NCI-H2081 treated with DMSO at 0.1 percent for 48 hours (cell line): ENCODE measurements at places on chromosomes 11 and 22.

DNA sequence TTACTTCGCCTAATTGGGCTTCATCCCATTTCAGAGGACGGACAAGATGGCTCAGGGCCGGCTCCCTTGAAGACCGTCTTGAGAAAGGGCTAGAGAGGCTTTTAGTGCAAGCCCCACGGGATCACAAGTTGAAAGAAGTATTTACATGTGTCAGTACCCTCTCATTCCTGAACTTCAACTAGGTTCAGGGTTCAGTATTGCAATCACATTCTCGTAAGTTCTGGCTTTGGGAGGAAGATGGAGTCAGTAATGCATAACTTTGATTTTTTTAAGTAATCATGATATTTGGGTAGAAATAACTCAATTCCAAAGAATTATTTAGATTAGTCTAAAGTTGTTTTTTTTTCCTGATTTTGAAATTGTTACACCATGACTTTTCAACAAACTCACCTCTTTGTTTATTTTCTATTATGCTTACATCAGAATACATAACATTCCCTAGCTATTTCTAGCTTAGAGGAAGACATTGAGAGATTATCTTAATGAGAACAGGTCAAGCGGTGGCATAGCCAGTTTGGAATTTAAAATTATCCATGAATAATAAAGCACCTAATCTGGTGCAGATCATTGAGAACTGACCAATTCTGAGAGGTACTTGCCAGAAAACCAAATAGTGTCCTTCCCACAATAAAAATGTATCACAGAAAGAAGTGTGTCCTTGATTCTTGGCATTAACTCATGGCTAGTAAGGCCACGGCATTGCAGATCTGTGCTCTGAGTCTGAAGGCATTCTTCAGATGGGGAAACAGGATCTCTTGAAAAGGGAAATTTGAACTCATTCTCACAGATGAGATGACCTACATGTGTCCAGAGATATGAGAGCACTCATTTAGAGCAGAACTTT is 92.1 kb upstream of the BLID start:
- DNase-seq = no peak

GRCh38 chr22:20472629-20473442 is 22.8 kb downstream of the KLHL22 start:
- no peak for DNase-seq

DNA sequence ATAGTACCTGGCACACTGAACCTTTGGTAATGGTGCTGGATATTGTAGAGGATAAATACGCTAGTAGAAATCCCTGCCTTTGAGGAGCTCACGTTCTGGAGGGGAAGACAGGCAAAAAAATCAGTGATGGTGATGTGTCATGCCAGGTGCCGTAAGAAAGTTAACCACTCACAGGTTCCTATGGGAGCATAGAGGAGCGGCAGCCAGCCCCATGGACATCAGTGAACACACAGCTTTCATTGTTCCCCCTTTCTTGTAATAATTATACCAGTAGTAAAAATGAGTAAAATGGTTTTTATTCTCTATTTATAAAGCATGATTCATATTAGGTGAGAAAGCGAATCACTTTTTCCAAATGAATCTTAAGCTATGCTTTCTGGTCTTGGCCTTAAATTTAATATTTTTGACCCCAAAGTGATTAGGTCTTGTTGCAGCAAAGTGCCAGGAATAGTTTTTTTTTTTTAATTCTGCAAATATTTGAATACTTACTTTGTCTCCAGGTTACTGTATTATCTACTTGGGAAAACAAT is 57.9 kb downstream of the UVRAG start:
- DNase-seq = no peak

DNA sequence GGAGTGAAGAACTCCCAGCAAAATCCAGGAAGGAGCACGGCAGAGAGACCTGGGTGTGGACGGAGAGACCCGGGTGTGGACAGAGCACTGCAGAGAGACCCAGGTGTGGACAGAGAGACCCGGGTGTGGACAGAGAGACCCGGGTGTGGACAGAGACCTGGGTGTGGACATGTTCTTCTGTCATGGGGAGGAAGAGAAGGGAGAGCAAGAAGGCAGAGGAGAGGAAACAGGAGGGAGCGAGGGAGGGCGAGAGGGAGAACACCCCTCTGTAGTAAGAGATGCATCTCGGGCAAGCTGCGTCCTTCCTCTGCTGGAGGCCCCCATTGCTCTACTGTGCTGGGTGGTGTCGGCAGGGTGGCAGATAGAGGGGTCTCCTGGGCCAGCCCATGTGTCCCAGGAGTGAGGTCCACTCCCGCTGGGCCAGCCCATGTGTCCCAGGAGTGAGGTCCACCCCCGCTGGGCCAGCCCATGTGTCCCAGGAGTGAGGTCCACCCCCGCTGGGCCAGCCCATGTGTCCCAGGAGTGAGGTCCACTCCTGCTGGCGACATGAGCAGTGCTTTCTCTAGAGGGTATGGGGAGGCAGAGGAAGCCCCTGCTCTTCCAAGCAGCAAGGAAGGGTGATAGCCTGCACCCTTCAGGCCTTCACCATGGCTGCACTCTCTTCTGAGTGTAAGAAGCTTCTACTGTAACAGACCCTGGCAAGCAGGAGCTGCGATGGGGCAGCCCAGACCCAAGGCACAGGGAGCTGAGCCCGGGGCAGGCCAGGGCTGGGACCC is 934.2 kb downstream of the BRD1 start:
- no peak for DNase-seq

GRCh38 chr11:69285766-69286165 is 8.2 kb upstream of the MYEOV start:
- no peak for DNase-seq

- no peak for DNase-seq
These were observed 904 bp downstream of the C2CD3 start for GRCh38 chr11:74169738-74170458.

DNA sequence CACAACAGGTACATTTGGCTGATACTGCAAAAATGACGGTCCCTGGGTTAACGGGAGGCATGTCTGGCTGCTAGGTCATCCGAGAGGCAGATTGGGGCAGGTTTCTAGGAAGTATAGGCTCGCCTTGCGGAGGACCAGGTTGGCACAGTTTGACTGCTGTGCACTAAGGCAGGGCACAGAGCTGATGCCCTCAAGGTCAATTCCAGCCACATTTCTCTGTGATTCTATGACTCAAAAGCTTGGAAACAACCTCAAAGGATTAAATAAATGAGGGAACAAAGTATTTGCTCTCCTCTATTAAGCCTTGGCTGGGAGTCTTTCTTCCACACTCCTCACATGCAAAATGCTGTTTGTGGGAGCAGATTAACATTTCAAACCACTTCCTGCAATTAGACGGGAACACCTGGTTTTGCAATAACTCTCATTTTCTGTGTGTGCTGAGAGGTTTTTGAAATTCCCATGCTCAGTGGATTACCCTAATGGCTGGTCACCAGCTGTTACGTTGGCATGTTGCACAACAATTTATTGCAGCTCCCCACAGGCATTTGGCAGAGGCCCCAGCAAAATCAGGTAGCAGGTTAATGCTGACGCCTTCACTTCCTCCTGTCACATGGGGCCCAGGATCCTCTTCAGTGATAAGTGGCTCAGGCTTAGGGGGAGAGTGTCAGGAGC is 61.0 kb upstream of the PLET1 start:
- DNase-seq = peak; percentile 95

- no peak for DNase-seq
These were observed 75.7 kb downstream of the GRAMD1B start for GRCh38 chr11:123505546-123506299.

- DNase-seq = no peak
These were observed 1147.8 kb downstream of the JRKL start for GRCh38 chr11:97537407-97538150.

DNA sequence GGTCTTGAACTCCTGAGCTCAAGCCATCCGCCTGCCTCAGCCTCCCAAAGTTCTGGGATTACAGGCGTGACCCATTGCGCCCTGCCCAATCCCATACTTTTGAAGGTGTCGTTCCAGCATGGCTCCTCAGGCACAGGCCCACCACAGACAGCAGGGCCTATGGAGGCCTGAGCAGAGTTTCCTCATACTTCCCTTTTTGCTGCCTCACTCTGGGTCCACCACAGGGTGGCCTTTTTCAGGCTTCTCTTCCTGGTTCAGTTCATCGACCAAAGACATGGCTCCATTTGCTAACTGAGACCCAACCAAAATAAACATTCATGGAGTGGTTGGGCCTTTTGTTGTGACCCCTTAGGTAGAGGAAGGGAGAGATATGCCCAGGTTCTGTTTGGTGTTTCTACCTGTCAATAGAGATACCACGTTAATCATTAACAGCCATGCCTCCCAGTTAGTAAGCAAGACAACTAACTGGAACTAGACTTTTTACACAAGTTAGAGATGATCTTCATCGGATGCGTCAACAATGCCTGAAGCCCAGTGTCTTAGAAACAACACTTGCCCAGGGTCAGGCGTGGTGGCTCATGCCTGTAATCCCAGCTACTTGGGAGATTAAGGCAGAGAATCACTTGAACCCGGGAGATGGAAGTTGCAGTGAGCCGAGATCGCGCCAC is 35.1 kb downstream of the TRIOBP start:
- DNase-seq = no peak

- no peak for DNase-seq
These were observed 102.4 kb downstream of the MORC2 start for GRCh38 chr22:30866216-30866615.

DNA sequence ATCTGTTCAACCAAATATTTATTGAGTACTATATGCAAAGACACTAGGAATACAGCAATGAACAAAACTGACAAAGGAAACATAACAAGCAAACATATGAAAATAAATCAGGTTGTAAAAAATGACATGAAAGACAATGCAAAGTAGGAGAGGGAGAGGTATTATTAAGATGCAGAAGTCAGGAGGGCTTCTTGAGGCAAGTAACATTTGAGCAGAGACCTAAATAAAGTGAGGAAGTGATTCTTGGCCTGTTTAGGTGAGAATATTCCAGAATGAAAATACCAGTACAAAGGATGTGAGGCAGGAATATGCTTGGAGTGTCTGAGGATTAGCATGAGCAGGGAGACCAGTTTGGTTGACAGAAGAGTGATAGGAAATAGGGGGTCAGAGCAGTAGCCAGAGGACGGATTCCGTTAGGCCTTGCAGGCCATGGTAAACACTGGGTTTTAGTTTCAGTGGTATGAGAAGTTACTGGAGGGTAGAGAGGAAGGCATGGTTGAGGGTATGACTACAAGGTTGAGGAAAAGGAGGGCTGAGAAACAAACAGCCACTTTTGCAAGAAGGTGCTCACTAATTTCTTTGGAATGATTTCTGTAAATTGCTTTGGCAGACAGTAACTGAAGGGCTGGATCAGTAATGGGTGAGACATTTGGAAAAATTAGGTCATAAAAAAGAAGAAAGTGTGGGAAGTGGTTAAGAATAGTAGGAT is 191.9 kb downstream of the SWAP70 start:
- DNase-seq = no peak

DNA sequence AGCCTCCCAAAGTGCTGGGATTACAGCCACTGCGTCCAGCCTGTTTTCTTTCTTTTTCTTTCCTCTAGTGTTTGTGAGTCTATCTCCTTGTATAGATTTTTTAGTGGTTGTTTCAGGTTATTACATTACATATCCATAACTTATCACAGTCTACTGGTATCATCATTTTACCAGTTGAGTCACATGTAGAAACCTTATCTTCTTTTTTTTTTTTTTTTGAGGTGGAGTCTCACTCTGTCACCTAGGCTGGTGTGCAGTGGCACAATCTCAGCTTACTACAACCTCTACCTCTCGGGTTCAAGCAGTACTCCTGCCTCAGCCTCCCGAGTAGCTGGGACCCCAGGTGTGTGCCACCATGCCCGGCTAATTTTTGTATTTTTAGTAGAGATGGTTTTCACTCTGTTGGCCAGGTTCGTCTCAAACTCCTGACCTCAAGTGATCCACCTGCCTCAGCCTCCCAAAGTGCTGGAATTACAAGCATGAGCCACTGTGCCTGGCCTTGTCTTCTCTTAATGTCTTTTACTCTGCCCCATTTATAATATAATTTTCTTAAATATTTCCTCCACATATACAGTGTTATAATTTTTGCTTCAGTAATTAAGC is 11.0 kb downstream of the CDC45 start:
- DNase-seq = no peak

GRCh38 chr11:109785198-109785597 is 308.0 kb upstream of the ZC3H12C start:
- peak; percentile 70 for DNase-seq

DNA sequence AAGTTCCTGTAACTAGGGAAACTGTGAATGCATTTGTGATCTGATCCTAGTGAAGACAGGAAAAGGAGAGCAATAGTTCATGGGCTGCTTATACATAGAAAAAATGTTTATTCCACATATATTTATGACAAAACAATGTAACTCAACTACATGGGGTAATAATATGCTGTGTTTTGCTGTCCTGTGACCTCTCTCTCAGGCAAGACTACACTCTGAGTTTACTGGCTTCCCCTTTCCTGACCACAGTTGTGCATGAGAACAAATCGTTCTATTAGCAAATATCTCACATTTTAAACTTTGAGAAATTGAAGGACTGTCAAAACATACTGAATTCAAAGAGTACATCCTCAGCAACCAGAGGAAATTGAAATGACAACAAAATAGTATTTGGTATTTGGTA is 161.9 kb upstream of the TRPC6 start:
- DNase-seq = no peak

DNA sequence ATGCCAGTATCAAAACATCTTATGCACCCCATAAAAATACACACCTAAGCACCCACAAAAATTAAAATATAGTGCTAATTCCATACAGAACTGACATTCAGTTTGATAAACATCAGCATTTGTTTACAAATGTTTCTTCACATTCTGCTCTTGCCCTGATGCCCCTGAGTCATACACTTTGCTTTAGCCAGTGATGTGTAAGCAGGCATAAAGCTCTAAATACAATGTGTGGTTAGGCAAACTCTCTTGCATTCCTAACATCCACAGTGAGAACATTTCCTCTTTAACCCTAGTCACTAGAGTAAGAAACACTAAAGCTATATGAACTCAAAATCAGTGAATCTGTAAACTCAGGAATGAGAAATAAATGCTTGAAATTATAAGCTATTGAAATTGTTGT is 1060.7 kb downstream of the FAM181B start:
- DNase-seq = no peak

DNA sequence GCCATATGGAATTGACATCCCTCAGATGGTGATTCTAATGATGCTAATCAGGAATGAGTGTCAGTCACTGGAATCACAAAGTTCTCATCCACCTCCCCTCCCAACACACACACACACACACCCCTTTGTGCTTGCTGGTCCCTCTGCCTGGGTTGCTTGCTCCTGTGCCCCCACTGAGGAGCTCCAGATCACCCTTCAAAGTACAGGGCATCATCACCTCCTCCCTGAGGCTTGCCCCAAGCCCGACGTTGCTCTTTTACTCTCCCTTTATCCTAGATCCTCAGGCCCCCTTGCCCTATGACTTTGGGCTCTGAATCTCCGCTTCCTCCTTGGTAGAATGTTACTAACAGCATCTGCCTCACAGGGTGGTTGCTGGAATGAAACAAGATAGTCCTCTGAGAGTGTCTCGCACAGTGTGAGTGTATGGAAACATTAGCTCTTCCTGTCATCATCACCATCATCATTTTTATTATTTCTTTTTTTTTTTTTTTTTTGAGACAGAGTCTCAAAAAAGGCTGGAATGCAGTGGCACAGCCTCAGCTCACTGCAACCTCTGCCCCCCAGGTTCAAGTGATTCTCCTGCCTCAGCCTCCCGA is 3.4 kb downstream of the TOM1 start:
- no peak for DNase-seq
